ENCODE measurements at places on chromosomes 11 and 22.

- no peak for DNase-seq
These were observed 26.6 kb downstream of the RASSF10 start for GRCh38 chr11:13035711-13036110.

GRCh38 chr11:65787649-65788622, 1.1 kb downstream of the OVOL1 start:
- DNase-seq, result no peak

- DNase-seq, result no peak
These were observed 26.0 kb downstream of the SERPINH1 start for GRCh38 chr11:75588051-75588481.

- no peak for DNase-seq
These were observed 1060.5 kb downstream of the DLG2 start for GRCh38 chr11:84566671-84567070.

GRCh38 chr11:575313-575995, 816 bp upstream of the PHRF1 start:
- DNase-seq, result no peak
